CD8-positive, alpha-beta memory T cell (primary cell): ENCODE measurements at places on chromosomes 3 and 15.

DNA sequence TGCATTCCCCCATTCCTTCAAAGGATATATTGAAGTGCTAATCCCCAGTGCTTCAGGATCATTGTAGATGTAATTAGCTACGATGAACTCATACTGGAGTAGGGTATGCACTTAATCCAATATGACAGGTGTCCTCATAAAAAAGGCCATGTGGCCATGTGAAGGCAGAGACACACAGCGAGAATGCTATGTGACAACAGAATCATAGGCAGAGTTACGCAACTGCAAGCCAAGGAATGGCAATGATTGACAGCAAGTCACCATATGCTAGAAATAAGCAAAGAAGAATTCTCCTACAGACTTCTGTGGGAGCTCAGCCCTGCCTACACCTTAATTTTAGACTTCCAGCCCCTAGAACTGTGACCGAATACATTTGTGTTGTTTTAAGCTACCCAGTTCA, 875.6 kb upstream of the ROBO1 start:
- no peaks in the 10 kb centered on the region for H3K36me3 ChIP-seq
- H3K27me3 ChIP-seq = no peaks in the 10 kb centered on the region
- no peaks in the 10 kb centered on the region for H3K4me1 ChIP-seq
- H3K27ac ChIP-seq = no peak overlapping the region
- H3K4me3 ChIP-seq = no peak overlapping the region

GRCh38 chr3:127172781-127173515, 20.0 kb upstream of the PRR23E start:
- H3K4me1 ChIP-seq = no peaks in the 10 kb centered on the region
- DNase-seq = no peak

GRCh38 chr3:101978348-101978747, 129.0 kb downstream of the NFKBIZ start:
- no peaks in the 10 kb centered on the region for H3K4me1 ChIP-seq
- H3K27ac ChIP-seq = no peak overlapping the region
- no peak overlapping the region for H3K4me3 ChIP-seq
- H3K36me3 ChIP-seq = no peaks in the 10 kb centered on the region

DNA sequence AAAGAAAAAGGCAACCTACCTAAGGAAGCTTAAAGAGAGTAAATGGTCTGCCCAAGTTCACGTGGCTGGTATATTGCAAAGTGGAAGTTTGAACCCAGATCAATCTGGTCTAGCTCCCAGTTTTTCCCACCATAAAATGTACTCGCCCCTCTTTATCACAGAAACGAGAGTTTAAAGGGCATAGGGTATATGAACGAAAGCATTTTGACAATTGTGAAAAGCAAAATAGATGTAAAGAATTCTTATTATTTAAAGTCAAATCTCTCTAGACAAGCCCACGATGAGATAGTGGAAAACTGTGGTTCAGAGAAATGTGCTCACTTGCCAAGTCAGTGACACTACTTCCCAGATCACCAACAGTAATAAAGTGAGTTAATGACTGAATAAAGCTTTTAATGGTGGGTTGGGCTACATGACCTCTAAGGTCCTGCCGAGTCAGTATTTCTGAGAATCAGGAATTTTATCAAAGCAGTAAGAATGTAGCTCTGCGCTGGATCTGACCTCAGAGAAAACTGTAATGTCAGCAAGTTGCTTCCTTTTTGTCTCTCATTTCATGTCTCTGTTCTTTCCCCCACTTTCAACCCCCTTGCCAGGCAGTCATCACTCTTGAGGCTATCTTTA, 23.3 kb upstream of the NEO1 start:
- no peaks in the 10 kb centered on the region for H3K27me3 ChIP-seq
- H3K27ac ChIP-seq = no peak overlapping the region
- no peak overlapping the region for H3K4me3 ChIP-seq
- no peaks in the 10 kb centered on the region for H3K4me1 ChIP-seq

DNA sequence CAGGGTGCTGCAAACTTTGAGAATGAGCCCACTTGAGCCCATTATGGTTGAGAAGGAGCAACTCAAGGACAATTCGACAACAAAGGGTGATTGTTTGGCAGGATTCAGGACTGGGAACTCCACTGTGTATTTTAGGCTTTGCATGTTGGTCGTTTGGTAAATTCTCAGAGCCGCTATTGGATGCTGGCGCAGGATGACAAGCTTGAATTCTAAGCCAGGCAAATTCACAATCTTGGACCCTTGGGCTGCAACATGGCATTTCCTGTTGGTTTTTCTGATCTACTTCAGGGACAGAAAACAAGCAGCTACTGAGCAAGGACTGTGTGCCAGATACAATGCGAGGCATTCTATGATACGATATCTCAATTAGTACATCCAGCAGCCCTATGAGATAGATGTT, 82.8 kb downstream of the RYR3 start:
- DNase-seq = no peak
- H3K4me1 ChIP-seq = no peaks in the 10 kb centered on the region
- H3K27ac ChIP-seq = no peak overlapping the region
- H3K27me3 ChIP-seq = no peaks in the 10 kb centered on the region

GRCh38 chr15:36791844-36792571, 212.6 kb downstream of the CDIN1 start:
- H3K27ac ChIP-seq = no peak overlapping the region
- H3K36me3 ChIP-seq = no peaks in the 10 kb centered on the region
- H3K4me3 ChIP-seq = no peak overlapping the region
- DNase-seq = no peak
- no peaks in the 10 kb centered on the region for H3K4me1 ChIP-seq
- no peaks in the 10 kb centered on the region for H3K27me3 ChIP-seq

- H3K27ac ChIP-seq = no peak overlapping the region
- no peaks in the 10 kb centered on the region for H3K36me3 ChIP-seq
- no peak overlapping the region for H3K4me3 ChIP-seq
- H3K4me1 ChIP-seq = no peaks in the 10 kb centered on the region
- H3K27me3 ChIP-seq = no peaks in the 10 kb centered on the region
- DNase-seq = no peak
Measured at GRCh38 chr3:127394984-127395662, 107.3 kb upstream of the PRR20G start.

DNA sequence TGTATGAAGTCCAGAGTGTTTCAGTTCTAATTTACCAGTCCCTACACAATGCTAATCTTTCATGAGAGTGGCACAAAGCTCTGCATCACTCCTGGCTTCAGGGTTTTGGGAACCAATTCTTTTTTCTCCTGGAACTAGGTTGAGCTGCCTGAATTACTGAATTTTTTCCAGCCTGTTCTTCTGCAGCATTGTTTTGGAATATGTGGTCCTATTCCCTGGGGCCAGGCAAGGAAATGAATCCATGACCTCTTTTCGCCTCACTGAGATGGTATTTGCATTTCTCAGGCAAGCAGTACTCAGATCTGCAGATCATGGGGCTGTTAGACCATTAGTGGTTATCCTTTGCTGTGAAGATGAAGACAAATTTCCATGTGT, 25.6 kb upstream of the GPR171 start:
- H3K36me3 ChIP-seq = no peaks in the 10 kb centered on the region
- peaks cover 34% of the 10 kb centered on the region for H3K4me1 ChIP-seq
- H3K27ac ChIP-seq = no peak overlapping the region
- no peak overlapping the region for H3K4me3 ChIP-seq
- no peaks in the 10 kb centered on the region for H3K27me3 ChIP-seq
- no peak for DNase-seq

DNA sequence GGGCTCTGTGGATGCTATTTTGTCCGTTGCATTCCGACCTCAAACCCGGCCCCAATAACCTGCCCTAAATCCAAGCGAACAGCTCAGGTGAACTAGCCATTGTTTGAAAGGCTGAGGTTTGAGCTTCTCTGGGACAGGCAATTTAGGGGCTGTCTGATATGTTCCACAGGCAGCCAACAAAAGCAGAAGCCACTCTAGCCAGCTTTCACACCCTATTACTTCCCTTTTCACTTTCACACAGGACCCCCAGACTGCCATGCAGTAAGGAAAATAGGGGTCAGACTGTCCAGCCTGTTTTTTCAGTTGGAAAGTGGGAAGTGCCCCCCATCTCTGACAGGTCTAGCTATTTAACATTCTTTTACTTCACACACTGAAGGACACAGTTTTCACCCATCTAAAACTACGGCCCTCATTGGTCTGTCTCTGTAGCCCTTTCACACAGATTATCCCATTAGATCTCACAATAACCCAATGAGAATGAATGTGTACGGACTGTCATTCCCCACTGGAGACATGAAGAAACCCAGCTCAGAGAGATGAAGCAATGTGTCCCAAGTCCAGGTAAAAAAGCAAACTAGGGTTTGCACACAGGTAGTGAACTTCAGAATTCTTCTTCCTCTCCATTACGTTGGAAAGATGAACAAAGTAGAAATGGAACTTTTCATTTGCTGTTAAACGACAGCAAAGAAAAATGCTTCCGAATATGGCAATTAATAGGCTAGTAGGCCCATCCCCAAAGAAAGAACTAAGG, 1.9 kb downstream of the CCDC12 start:
- no peaks in the 10 kb centered on the region for H3K27me3 ChIP-seq
- H3K4me3 ChIP-seq = no peak overlapping the region
- DNase-seq = no peak
- H3K27ac ChIP-seq = no peak overlapping the region

DNA sequence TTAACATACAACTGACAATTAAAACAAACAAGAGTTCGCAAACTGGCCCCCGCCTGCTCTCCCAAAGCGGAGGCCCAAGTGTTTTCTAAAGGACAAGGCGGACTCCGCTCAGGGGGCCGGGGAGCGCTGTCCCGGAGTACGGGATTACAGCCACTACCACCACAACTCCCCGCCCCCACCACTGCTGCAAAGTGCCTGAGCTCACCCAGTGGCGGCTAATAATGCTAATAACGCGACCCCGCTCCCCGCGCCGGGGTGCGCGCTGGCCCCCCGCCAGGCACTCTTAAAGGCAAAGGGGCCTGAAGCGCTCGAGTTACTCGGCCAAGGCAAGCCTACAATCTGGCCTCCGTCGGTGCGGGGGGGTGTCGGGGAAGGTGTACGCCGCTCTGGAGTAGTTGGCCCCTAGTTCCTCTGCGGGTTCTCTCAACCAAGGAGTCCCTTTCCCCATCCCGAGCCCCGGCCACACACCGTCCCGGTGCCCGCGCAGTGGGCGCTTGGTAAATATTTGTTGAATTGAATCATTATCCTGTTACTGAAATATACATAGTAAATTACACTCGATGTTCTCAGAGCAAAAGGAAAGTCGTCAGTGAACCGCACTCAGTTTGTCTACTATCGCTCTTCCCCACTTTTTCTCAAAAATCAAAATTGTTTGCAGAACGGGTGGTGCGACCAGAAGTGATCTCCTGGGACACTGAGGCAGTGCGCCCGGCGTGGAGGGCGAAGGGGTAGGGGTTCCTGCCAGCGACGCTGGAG, 827 bp downstream of the WNT5A start:
- H3K4me3 ChIP-seq = no peak overlapping the region
- DNase-seq = no peak
- H3K27me3 ChIP-seq = no peaks in the 10 kb centered on the region
- H3K4me1 ChIP-seq = no peaks in the 10 kb centered on the region

GRCh38 chr3:113228498-113229286, 17.3 kb downstream of the BOC start:
- no peak for DNase-seq
- no peaks in the 10 kb centered on the region for H3K4me1 ChIP-seq
- no peaks in the 10 kb centered on the region for H3K27me3 ChIP-seq
- no peak overlapping the region for H3K27ac ChIP-seq

DNA sequence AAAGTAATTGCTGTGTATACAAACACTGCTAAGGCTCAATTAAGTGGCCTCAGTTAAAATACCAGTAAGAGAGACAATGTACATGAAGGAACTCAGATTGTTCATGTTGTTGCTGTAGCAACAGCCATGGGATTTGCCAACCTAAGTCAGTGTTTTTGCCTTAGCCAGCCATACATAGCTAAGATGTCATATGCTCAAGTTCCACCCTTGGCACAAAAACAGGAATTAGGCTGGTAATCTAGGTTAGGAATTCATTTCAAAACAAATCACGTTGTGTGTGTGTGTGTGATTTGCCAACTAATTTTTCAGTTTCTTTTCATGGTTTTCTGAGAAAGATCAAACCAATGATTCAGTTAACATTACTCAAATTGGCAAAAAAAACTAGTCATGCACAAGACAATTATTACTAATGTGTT, 143.7 kb upstream of the KCNMB2 start:
- H3K27ac ChIP-seq = no peak overlapping the region
- no peaks in the 10 kb centered on the region for H3K4me1 ChIP-seq

- no peak for DNase-seq
- H3K27me3 ChIP-seq = no peaks in the 10 kb centered on the region
- H3K36me3 ChIP-seq = no peaks in the 10 kb centered on the region
- H3K27ac ChIP-seq = no peak overlapping the region
- no peaks in the 10 kb centered on the region for H3K4me1 ChIP-seq
Measured at GRCh38 chr3:44915702-44916438, 41.5 kb downstream of the TGM4 start.

- H3K27me3 ChIP-seq = no peaks in the 10 kb centered on the region
- H3K36me3 ChIP-seq = no peaks in the 10 kb centered on the region
- DNase-seq = no peak
- H3K27ac ChIP-seq = no peak overlapping the region
- no peaks in the 10 kb centered on the region for H3K4me1 ChIP-seq
Measured at GRCh38 chr3:34634939-34635338, 836.5 kb downstream of the PDCD6IP start.

- H3K4me1 ChIP-seq = no peaks in the 10 kb centered on the region
- H3K36me3 ChIP-seq = no peaks in the 10 kb centered on the region
- no peak for DNase-seq
- no peak overlapping the region for H3K4me3 ChIP-seq
- no peak overlapping the region for H3K27ac ChIP-seq
Measured at GRCh38 chr3:122353215-122353614, 28.2 kb downstream of the CSTA start.

DNA sequence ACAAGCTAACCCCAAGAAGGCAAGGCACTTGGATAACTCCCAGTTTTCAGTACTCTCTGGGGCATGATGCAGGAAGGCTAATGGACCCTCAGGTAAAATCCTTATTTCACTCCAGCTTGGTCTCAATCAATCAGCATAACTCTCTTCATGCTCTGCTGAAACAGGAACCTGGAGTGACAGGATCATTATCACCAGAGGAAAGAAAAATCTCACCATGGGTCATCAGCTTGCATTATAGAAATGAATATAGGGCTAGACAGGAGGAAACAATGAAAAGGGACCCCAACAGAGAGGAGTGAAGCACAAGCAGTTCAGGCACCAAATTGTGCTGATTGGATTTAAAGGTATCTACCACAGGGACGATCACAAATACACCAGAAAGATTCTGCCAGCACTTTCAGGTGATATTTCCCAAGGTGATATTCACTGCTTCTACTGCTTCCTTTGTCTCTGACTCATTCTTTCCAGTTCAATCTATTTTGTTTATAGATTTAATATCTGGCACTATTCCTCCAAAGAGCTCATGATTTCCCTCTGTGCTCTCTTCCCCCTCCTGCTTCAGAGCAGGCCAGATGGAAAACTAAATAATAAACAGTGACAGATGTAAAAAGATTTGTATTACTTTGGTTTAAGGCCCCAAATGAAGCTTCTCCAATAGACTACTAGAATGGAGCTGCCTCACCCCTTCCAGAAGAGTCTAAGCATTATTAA, 22.9 kb upstream of the THUMPD3 start:
- H3K4me1 ChIP-seq = no peaks in the 10 kb centered on the region
- H3K27ac ChIP-seq = no peak overlapping the region
- H3K4me3 ChIP-seq = no peak overlapping the region
- H3K36me3 ChIP-seq = no peaks in the 10 kb centered on the region
- H3K27me3 ChIP-seq = no peaks in the 10 kb centered on the region
- DNase-seq = no peak

GRCh38 chr15:60371175-60372051, 26.4 kb downstream of the ANXA2 start:
- H3K27me3 ChIP-seq = no peaks in the 10 kb centered on the region
- no peak overlapping the region for H3K4me3 ChIP-seq
- DNase-seq = no peak
- H3K36me3 ChIP-seq = peaks cover 11% of the 10 kb centered on the region
